ENCODE measurements at places on chromosomes 4 and X. TPM values are rescaled to one million over a fixed set of nuclear protein-coding genes. Genes with fewer than 3 reads are reported as not detected.

The RHOXF2 gene
- total RNA-seq = not detected

The FRMPD4 gene
- 0.41 TPM for total RNA-seq

The PRKX gene
- total RNA-seq = 15.9 TPM

The PRRG1 gene
- 18.2 TPM for total RNA-seq

The MAGEB2 gene
- not detected for total RNA-seq

The STARD8 gene
- 32.3 TPM for total RNA-seq

The SPINK2 gene
- 0.35 TPM for total RNA-seq

The C4orf51 gene
- not detected for total RNA-seq

The IL2 gene
- not detected for total RNA-seq

The ARMCX6 gene
- total RNA-seq = 43.2 TPM

The PLAC8 gene
- total RNA-seq = 8.3 TPM

The TMEM131L gene
- 79.5 TPM for total RNA-seq

The FAM133A gene
- not detected for total RNA-seq

The CENPVL3 gene
- total RNA-seq = 0.70 TPM

The SEL1L3 gene
- 48.3 TPM for total RNA-seq

The ARL9 gene
- total RNA-seq = 0.41 TPM

The TEX11 gene
- total RNA-seq = not detected

The CUL4B gene
- 37.8 TPM for total RNA-seq

The SUPT20HL1 gene
- total RNA-seq = not detected

The UGT8 gene
- total RNA-seq = 38.4 TPM

The SCML2 gene
- 6.7 TPM for total RNA-seq

The USP17L21 gene
- total RNA-seq = not detected

The C4orf50 gene
- total RNA-seq = 0.06 TPM

The PRR32 gene
- total RNA-seq = 9.7 TPM

The ETNPPL gene
- total RNA-seq = not detected

The TMPRSS11F gene
- total RNA-seq = not detected

The CT45A1 gene
- not detected for total RNA-seq

The BMX gene
- 0.70 TPM for total RNA-seq

The INTU gene
- total RNA-seq = 20.6 TPM

The ATP6AP2 gene
- total RNA-seq = 113 TPM

The WAS gene
- 6.4 TPM for total RNA-seq

The GRIA2 gene
- total RNA-seq = 0.82 TPM

The PAGE2 gene
- total RNA-seq = not detected

The PGK1 gene
- total RNA-seq = 179 TPM

The UGT2B11 gene
- not detected for total RNA-seq

The PCDH19 gene
- 1.8 TPM for total RNA-seq

The SPANXN3 gene
- not detected for total RNA-seq

The EDA gene
- total RNA-seq = 11.7 TPM

The PIM2 gene
- 9.3 TPM for total RNA-seq

The TKTL2 gene
- not detected for total RNA-seq

The DDX53 gene
- not detected for total RNA-seq

The SH3D19 gene
- total RNA-seq = 20.1 TPM

The IL2RG gene
- total RNA-seq = 3.2 TPM

Data from metanephros (tissue), 2 donors.